ENCODE measurements at places on chromosomes 7 and 10.

DNA sequence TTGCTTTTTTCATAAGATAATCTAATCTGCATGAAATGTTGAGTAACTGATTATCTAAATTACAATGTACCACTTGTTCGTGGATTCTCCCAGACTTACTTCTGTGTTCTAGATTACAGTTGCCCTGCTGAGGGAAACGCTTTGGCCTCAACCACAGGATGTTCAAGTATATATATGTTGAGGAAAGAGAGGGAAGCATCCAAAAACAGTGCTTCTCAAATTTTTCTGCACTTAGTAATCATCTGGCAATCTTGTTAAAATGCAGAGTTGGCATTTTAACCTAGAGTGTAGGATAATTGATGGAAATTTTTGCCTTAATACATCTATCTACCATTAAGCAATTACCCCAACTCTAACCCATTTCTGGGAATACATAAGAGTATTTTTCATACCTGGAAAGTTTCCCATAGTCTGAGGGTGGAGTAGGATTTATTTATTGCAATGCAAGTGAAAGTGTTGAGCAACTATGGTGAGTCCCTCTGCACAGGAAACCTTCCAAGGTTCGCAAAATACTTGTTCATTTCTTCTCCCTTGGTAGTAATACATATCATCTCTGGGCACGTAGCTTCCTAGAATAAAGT is 59.6 kb upstream of the C1GALT1 start:
- DNase-seq: no peak

DNA sequence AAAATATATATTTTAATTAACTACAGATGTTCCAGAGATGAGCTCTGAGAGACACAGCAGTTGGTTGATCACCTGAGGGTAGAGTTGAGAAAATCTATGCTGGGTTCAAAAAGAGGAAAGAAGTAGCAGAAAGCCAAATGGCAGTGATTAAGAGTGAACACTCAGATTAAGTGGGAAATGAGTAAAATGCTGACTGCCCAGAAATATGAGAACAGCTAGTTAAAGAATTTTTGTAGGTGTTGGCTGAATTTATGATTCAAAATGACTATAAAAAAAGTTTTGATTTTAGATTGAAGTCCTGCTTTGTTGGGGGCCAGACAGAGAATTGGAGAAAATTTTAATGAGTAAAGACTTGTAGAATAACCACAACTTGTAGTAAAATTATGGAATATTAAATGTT is 9.8 kb downstream of the TCTN3 start:
- DNase-seq: no peak

- DNase-seq: no peak
These were observed 3.1 kb upstream of the INPP5A start for GRCh38 chr10:132534391-132535064.

- no peak for DNase-seq
These were observed 18.8 kb downstream of the NT5C3A start for GRCh38 chr7:33043501-33044400.

- no peak for DNase-seq
These were observed 345.6 kb downstream of the PARD3 start for GRCh38 chr10:34469446-34469845.

GRCh38 chr7:130907439-130907838 is 173.4 kb upstream of the KLF14 start:
- DNase-seq: no peak

GRCh38 chr10:82953331-82953730 is 1078.3 kb downstream of the NRG3 start:
- no peak for DNase-seq

- no peak for DNase-seq
These were observed 388 bp downstream of the CNOT4 start for GRCh38 chr7:135509589-135509838.

Measured in activated CD4-positive, alpha-beta T cell treated with anti-CD3 and anti-CD28 coated beads, Interleukin-2, amount 50 U/mL, for 48 hours (primary cell).